ENCODE measurements at places on chromosomes 5 and 9. TPM values are rescaled to one million over a fixed set of nuclear protein-coding genes. Genes with fewer than 3 reads are reported as not detected.
A peak's percentile ranks its signal among the peaks of the same experiment; 100 is the strongest.

DNA sequence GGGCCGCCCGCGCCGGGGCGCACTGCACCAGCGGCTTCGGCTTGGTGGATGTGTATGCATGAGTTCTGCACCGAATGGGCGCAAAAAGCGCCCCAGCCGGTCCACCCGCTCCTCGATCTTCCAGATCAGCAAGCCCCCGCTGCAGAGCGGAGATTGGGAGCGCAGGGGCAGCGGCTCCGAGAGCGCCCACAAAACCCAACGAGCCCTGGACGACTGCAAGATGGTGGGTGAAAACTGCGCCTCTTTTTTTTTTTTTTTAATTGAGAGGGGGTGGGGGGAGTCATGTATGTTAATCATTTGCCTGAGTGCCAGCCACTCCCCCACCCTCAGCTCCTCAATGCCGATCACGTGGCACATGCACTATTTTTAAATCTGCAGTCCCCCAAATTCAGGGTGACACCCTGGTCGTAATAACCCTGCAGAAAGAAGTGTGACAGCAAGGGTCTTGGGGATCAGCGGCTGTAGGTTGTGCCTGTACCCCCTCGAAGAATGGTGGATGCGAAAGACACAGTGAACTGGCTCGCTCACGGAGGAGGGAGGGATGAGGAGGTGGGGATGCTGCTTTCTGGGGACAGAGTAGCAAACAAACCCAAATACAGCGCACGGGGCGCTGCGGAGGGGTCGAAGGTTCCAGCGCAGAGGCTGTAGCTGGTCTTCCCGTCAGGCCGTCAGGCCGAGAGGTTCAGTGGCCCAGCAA lies 900 bp downstream of the RGS7BP start:
- DNase-seq: no peak

GRCh38 chr5:37133939-37134338 lies 115.2 kb downstream of the CPLANE1 start:
- peak; percentile 29 for DNase-seq

P4HA2 gene
- 37.6 TPM for total RNA-seq

CCL27 gene
- not detected for total RNA-seq

DNA sequence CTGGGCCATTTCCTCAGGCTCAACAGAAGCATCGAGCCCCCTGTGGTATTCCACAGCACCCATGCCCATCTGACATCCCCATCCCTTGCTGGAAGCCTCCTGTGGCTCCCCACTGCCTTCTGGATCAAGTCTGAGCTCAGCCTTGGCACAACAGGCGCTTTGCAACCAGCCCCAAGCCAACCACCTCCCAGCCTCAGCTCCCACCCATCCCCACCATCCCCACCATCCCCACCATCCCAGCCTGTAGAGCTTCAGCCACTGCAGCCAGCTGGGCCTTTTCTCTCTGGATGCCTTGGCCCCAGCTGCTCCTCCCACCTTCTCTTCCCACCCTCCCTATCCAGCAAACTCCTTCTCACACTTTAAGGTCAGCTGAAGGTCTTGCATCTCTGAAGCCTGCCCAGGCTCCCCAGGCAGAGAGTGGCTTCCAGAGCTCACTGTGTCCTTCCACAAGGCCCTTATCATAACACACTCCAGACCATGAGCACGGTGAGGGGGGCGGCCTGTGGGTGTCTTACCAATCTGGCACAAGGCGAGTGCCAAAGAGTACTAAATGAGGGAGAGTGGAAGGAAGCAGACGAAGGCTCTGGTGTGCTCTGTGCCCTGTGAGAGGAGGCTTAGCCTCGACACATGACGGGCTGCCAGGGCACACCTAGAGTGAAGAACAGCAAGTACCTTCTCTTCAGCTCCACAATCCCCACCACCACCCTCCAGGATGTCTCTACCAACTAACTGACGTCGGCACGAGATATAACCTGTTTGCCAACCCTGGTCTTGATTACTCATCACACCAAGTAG lies 6.5 kb downstream of the HIGD2A start:
- DNase-seq: no peak

DNA sequence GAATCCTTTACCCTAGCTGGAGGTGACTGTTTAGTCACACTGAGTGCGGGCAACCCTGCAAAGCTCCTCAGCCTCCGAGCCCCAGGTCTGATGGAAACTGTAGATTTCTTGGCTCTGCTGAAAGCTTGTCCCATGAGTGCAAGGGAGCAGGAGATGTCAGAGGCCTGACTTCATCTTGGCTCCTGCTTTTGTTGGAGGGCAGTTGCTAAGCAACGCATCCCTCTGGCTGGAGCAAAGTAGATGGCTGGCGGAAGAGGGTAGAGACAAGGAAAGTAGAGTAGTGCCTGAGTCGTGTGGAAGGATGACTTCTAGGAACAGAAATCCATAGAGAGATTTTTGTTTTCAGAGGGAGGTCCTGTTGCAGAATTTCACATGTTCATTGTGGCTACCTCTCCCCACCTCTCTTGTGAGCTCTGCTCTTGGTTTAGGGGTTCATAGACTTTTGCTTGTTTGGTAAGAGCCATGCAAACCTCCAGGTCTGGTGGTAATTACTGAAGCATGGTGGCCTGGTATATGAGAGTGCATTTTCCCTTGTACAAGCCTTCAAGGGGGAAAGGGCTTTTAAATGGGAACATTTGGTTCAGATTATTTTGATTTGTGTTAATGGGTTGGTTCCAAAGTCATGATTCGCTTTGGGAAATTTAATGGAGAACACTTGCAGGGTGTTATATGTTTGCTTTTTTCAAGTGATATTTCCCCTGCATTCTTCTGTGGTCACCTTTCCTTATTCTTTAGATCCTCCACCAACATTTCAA lies 71.5 kb downstream of the ARHGAP26 start:
- DNase-seq: no peak

DNA sequence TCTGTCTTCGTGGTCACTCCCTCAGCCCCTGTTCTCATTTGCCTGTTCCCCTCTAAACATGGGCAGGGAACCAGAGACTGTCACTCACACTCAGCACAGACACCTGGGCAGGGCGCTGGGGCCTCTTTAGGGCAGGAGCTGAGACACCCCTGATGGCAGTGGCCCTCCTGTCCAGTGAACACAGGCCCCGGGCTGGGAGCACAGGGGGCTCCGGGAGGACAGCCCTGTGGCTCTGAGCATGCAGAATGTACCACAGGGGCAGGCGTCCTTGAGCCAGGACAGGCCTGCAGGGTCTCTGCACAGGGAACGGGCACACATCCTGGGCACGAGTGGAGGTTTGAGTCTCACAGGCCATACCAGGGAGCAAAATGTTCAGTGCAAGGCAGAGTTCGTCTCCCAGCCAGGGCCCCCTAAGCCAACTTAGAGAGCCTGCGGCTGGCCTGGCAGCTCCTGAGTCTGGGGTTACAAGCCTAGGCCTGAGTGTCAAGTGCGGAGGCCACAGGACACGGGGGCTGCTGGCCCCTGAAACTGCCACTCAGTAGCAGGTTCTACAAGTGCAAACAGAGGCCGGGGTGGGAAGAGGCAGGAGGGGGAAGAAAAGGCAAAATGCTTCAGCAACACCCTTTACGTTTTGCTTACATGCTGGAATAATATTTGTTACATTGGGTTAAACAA lies 55.9 kb upstream of the NKD2 start:
- DNase-seq: no peak

LAMC3 gene
- total RNA-seq: 0.12 TPM

WNT8A gene
- total RNA-seq: not detected

TMC1 gene
- 1.5 TPM for total RNA-seq
